ENCODE measurements at places on chromosomes 1 and 21. TPM values are rescaled to one million over a fixed set of nuclear protein-coding genes. Genes with fewer than 3 reads are reported as not detected.

Gene HSD3B2
- total RNA-seq, result 1.4 TPM

GRCh38 chr1:94926126-94926914 is 590 bp downstream of the CNN3 start:
- H3K27ac ChIP-seq, result peak overlapping the region; percentile 90
- peak overlapping the region; percentile 69 for H3K4me3 ChIP-seq
- H3K36me3 ChIP-seq, result no peaks in the 10 kb centered on the region
- peak; percentile 84 for DNase-seq
- no peaks in the 10 kb centered on the region for H3K27me3 ChIP-seq
- H3K4me1 ChIP-seq, result peaks cover 47% of the 10 kb centered on the region

DNA sequence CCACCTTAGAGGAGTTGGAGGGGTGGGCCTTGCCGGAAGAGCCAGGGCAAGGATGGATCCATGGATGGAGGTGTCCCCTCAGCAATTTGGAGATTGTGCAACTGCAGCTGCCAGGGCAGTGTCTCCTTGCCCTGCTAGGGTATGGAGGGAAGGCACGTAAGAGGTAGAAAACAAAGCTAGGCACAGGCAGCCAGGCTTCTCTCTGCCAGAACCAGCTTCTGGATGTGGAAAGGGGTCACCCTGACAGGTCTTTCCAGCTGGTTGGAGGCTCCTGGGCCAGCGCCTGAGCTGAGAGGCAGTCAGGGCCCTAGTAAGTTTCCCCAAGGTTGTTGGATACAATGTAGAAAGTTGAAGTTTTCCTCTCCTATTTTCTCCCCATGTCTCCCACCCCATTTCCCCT is 15.2 kb upstream of the SLC25A34 start:
- H3K27me3 ChIP-seq, result no peaks in the 10 kb centered on the region
- H3K36me3 ChIP-seq, result peaks cover 11% of the 10 kb centered on the region
- H3K27ac ChIP-seq, result no peak overlapping the region
- no peak overlapping the region for H3K4me3 ChIP-seq
- no peaks in the 10 kb centered on the region for H3K4me1 ChIP-seq
- DNase-seq, result no peak

DNA sequence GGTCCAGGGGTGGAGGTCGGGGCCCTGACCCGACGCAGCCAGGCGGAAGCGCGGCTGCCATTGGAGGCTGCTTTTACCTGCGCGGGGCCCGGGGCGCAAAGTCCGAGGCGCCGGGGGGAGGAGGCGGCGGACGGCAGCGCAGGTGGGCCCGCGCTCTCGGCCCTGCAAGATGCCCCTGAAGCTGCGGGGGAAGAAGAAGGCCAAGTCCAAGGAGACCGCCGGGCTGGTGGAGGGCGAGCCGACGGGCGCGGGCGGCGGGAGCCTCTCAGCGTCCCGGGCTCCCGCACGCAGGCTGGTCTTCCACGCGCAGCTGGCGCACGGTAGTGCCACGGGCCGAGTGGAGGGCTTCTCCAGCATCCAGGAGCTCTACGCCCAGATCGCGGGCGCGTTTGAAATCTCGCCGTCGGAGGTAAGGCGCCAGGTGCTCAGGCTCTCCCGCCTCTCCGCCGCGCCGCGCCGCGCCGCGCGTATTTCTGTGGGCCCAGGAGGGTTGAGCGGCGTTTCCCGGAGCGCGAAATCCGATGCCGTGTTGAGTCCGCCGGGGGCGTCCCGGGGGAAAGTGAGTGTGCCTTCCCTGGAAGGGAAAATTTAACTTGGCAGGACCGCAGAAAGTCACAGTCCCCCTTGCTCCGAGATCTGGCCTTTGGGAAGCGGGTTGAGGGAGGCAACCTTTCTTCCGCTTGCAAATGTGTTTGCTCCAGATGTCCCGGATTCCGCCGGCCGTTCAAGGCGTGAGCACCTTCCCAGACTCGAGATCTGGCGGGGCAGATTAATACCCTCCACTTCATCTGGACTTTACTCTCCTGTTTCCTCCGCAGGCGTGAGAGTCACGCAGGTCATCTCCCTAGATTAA is at the start of gene GIPC2:
Gene GIPC2, plus strand, starts transcription at position 41 of the 853 bp plus-strand sequence. Its CDS starts 129 bp downstream, at position 170.
- no peaks in the 10 kb centered on the region for H3K36me3 ChIP-seq
- H3K4me3 ChIP-seq, result peak within 1 kb of the TSS; percentile 83
- H3K27me3 ChIP-seq, result no peaks in the 10 kb centered on the region

- no peaks in the 10 kb centered on the region for H3K27me3 ChIP-seq
- no peaks in the 10 kb centered on the region for H3K4me1 ChIP-seq
- DNase-seq, result no peak
- no peak overlapping the region for H3K4me3 ChIP-seq
- H3K36me3 ChIP-seq, result no peaks in the 10 kb centered on the region
- H3K27ac ChIP-seq, result no peak overlapping the region
Observed at GRCh38 chr1:223802032-223802431, 43.7 kb downstream of the TP53BP2 start.

Gene CFAP74
- total RNA-seq, result not detected

GRCh38 chr1:227127891-227128290 is 187.8 kb downstream of the COQ8A start:
- H3K4me1 ChIP-seq, result no peaks in the 10 kb centered on the region
- H3K27me3 ChIP-seq, result no peaks in the 10 kb centered on the region
- no peak for DNase-seq
- no peak overlapping the region for H3K27ac ChIP-seq
- H3K36me3 ChIP-seq, result no peaks in the 10 kb centered on the region
- no peak overlapping the region for H3K4me3 ChIP-seq

Gene CLEC20A
- total RNA-seq, result not detected

- no peak for DNase-seq
- H3K27me3 ChIP-seq, result no peaks in the 10 kb centered on the region
- no peaks in the 10 kb centered on the region for H3K4me1 ChIP-seq
- H3K27ac ChIP-seq, result no peak overlapping the region
Observed at GRCh38 chr1:165387961-165388360, 31.4 kb upstream of the LMX1A start.

DNA sequence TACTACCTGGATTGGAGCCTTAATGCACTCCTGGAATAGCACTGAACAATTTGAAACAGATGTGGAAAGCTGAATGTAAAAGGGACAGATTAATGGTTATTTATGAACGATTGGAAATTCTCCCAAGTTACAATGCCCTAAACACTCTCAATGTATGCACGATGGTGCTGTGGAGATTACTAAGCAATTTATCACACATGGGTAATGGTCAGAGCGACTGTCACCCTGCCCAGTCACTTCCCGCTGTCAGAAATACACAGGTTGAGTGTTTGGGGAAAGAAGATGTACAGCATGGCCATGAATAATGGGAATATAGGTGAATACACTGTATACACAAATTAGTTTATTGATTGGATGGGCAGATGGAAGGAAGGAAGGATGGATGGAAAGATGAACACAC is 342.4 kb downstream of the VAV3 start:
- no peak overlapping the region for H3K27ac ChIP-seq
- no peaks in the 10 kb centered on the region for H3K27me3 ChIP-seq
- H3K4me3 ChIP-seq, result no peak overlapping the region
- no peak for DNase-seq
- H3K4me1 ChIP-seq, result no peaks in the 10 kb centered on the region

- H3K4me3 ChIP-seq, result no peak overlapping the region
- no peak overlapping the region for H3K27ac ChIP-seq
- H3K36me3 ChIP-seq, result no peaks in the 10 kb centered on the region
- H3K4me1 ChIP-seq, result no peaks in the 10 kb centered on the region
- no peak for DNase-seq
Observed at GRCh38 chr21:32015461-32016139, 142.8 kb downstream of the HUNK start.

Gene FAM151A
- total RNA-seq, result not detected

Gene PGBD5
- 9.5 TPM for total RNA-seq

GRCh38 chr1:95953015-95953414 is 719.0 kb downstream of the RWDD3 start:
- H3K4me3 ChIP-seq, result no peak overlapping the region
- H3K4me1 ChIP-seq, result no peaks in the 10 kb centered on the region
- H3K36me3 ChIP-seq, result no peaks in the 10 kb centered on the region
- H3K27me3 ChIP-seq, result no peaks in the 10 kb centered on the region
